ENCODE measurements at places on chromosomes 6 and 20. TPM values are rescaled to one million over a fixed set of nuclear protein-coding genes. Genes with fewer than 3 reads are reported as not detected.

PTPRT gene
- not detected for total RNA-seq

C6orf52 gene
- total RNA-seq: not detected

HCRTR2 gene
- total RNA-seq: not detected

GCLC gene
- total RNA-seq: 63.1 TPM

LGSN gene
- not detected for total RNA-seq

IL17F gene
- total RNA-seq: not detected

CCDC170 gene
- 2.0 TPM for total RNA-seq

CLPSL1 gene
- total RNA-seq: not detected

ZSCAN12 gene
- 5.9 TPM for total RNA-seq

STMN3 gene
- total RNA-seq: 14.7 TPM

CD40 gene
- total RNA-seq: 24.6 TPM

GRCh38 chr6:37696841-37697662 lies 631 bp downstream of the MDGA1 start:
- no peak for DNase-seq

DNA sequence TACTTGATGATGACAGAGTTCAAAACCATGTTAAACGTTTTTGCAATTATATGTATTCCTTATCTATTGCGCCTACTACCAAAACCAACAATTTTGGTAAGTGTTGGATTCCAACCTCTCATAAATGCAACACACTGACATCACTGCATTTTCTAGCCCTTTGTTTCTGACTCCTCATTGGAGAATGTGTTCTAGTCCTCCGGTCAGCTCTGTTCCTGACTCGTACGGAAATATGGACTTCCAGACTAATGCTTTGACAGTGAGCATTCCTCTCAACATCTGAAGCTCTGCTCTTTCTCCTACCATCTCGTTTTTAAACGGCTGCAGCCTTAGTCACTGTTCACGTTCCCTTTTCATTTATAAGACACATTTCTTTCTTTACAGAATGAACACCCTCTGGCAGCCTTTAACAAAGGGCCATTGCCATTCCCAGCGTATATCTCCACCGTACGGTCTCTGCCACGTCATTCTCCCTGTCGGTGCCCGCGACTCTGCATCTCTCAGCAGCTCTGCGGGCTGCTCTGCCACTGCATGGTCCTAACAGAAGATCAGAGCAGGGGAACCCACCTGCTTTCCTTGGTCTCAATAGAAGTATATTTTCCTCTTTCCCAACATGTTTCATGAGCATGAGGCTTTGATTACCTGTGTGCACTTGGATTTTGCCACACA lies 103.0 kb upstream of the SYNDIG1 start:
- peak; percentile 19 for DNase-seq

DNA sequence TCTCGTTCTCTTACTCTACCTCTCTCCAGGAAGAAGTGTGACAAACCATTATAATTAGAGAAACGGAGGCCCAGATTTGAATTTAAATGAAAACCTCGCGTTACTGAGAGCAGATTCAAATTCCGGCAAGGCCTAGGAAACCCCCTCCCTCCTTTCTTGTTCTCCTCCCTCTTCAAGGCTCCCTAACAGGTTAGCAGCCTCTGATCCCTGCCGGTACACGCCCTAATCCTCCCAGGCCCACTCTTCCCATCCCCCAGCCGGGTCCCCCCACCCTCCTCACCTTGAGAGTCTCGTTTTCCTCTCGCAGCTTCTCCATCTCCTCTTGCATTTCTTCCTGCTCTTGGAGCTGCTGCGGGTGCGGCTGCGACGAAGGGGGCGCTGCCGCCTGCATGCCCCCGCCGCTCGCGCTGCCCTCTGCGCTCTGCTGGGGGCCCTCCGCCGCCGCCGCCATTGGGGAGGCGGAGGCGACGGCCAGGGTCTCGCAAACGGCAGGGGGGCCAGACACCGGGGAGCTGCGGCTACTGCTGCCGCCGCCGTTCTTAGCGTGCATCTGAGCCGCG lies 3.8 kb downstream of the MTCL3 start:
- no peak for DNase-seq

DNA sequence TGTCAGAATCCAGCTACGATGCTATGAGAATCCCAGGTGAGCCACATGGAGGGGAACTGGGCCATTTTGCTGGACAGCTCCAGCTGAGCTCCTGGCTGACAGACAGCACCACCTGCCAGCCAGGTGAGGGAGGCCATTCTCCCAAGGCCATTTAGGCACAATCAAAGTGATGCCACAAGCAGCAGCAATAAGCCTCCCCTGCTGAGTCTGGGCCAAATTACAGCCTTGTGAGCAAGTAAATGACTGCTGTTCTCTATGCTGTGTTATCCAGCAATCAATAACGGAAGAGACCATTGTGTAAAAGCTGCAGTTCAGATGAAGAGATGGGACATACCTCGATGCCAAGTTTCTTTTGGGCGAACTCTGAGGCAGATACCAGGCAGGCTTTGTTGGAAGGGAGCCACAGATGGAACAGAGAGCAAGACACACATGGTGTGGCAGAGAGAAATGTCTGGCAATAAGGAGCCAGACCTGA lies 14.0 kb upstream of the SCGN start:
- no peak for DNase-seq

- no peak for DNase-seq
Observed at GRCh38 chr6:79801362-79801761, 146.0 kb downstream of the ELOVL4 start.

GRCh38 chr6:140779341-140779740 lies 1353.4 kb upstream of the GJE1 start:
- no peak for DNase-seq

- no peak for DNase-seq
Observed at GRCh38 chr6:150589852-150590251, 9.8 kb upstream of the PLEKHG1 start.

- peak; percentile 71 for DNase-seq
Observed at GRCh38 chr20:1813674-1814635, 81.3 kb upstream of the SIRPA start.

- no peak for DNase-seq
Observed at GRCh38 chr6:76510489-76510888, 438.0 kb upstream of the IMPG1 start.

- no peak for DNase-seq
Observed at GRCh38 chr6:18261877-18262276, 2.5 kb downstream of the DEK start.

- no peak for DNase-seq
Observed at GRCh38 chr20:17758512-17758911, 58.7 kb downstream of the BANF2 start.

- no peak for DNase-seq
Observed at GRCh38 chr6:28258877-28259777, at the start of gene NKAPL. Gene NKAPL, plus strand, starts transcription at chr6:28259297. Its CDS starts 75 bp downstream, at chr6:28259372.

DNA sequence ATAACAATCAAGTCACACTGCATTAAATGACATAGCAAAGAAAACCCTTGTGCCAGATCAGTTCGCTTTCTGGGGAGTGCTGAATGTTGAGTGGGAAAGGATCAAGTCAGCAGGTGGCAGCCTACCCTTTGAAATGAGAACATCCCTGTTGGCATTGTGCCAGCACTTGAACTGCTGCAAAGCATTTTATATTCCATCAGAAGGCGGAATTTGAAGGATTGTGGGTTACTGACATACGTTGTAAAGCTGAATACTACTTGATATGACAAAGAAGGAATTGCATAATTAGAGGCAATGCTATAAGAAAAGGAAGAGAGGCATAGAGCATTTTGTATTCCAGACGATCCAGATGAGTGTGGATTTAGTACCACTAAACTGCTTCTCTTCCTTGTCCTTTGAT lies 26.5 kb downstream of the BCKDHB start:
- DNase-seq: no peak

DNA sequence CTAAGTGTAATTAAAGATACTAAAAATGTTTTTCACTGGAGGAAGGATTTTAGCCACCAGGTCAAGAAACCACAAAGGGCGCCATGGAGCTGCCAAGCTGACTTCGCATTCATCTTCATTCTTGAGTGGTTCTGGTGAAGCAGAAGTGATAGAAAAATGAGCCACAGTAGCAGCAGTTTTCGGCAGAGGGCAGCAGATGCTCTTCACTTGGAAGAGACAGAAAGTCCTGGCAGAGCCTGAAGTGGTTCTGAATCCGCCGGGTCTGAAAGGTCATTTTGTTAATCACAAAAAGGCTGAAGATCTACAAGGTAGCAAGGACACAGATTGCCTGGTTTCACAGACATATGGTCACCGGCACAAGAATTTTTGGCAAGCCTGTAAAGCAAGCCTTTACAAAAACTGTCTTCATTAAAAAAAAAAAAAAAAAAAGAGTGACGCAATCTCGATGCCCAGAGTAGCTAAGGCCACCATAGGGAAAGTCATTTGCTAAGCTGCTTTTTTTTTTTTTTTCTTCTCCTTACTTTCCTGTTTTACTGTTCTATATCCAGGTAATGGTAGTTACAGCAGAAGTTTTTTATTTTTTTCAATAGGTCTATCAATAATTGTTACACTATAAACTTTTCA lies 345.1 kb upstream of the AGPAT4 start:
- DNase-seq: no peak
